ENCODE measurements at places on chromosomes 6 and 20.

GRCh38 chr6:37559050-37559449 lies 59.4 kb upstream of the CCDC167 start:
- DNase-seq, result no peak

DNA sequence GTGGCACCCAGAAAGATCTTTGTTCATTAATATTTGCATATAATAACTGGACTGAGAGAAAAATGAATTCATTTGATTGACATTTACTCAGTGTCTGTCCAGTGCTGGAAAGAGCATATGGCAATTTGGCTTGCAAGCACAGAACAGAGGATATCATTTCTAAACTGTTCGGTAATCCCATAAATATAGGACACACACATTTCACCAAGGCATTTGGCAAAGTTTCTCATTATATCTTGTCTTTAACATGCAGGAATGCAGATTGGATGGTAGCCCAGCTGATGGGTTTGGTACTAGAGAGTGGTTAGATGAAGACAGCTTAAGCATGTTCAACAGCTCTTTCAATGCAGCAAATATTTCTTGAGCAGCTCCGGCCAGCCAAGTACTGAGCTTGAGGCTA lies 259.2 kb downstream of the PRKN start:
- no peak for DNase-seq

- no peak for DNase-seq
Measured at GRCh38 chr20:42150230-42150629, 532.1 kb upstream of the CHD6 start.

DNA sequence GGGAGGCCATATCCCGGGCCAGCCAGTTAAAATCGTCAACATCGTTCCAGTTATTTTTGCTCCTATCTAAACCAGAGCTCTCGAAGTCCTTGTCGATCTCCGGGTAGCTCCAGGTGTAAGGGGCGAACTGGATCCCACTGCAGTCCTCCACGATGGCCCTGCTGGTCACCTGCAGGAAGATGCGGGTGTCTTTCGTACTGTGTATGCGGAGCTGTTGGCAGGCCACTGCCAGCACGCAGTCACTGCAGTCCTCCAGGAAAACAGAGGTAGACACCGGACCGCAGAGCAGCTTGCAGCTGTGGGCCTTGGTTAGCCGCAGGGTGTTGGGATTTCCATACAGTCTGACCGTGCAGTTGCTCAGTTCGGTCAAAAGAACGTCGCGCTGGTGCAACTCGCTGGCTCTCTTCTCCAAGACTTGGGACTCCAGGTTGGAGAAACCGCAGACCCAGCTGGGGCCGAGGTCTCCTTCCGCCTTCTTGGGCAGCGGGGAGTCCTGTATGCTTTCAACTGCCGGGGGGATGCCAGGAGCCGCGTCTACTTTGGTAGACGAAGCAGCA lies 742 bp downstream of the TBCC start:
- no peak for DNase-seq

- DNase-seq, result no peak
Measured at GRCh38 chr20:17024513-17025119, 202.2 kb upstream of the PCSK2 start.

- no peak for DNase-seq
Measured at GRCh38 chr6:168280020-168280898, 39.3 kb downstream of the DACT2 start.

GRCh38 chr6:84421031-84421430 lies 193.6 kb upstream of the CEP162 start:
- DNase-seq, result no peak

DNA sequence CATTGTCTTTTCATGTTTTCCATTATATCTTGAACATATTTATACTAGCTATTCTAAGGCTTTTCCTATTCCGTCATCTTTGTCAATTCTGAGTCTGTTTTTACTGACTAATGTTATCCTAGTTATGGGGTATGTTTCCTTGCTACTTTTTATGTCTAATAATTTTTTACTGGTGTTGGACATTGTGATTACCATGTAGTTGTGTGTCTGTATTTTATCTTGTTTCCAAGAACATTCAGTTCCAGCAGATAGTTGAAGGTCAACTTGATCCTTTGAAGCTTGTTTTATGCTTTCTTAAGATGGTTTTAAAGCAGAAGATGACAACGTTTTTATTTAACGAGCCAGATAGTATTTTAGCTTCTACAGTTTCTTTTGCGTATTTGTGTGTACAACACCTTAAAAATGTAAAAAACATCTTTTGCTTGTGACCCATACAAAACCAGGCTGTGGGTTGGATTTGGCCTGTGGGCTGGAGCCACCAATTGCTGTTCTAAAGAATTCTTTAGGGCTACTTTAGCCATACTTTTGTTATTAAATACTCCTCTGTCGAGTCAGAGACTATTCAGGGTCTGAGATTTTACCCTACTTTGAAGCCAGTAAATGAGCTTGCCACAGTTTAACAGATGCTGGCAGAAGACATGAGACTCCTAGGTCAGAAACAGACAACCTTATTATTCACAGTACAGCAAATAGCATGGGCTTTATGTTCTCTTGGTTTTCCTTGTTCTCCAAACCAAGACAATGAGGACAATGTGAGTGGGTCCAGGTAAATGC lies 38.7 kb upstream of the REV3L start:
- no peak for DNase-seq

DNA sequence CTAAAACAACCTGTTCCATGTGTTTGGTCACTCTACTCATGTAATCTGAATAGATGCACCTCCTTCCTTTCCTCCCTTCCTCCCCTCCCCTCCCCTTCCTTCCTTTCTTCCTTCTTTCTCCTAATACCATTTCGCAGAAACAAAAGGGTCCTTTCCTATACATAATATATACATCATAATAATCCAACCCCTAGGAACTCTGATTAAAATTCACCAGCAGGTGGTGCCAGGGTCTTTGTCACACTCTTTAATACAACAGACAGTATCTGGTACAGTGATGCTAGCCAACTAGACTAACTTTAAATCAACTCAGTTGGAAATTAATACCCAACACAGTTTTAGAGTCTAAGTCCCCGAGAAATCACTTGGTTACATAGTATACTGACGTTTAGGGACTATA lies 181.2 kb upstream of the SHLD1 start:
- DNase-seq, result no peak

GRCh38 chr20:32227744-32228688 lies 20.3 kb downstream of the POFUT1 start:
- no peak for DNase-seq

- DNase-seq, result no peak
Measured at GRCh38 chr20:588476-588875, 21.6 kb downstream of the TCF15 start.

GRCh38 chr20:43545837-43546578 lies 12.8 kb upstream of the SGK2 start:
- DNase-seq, result no peak

DNA sequence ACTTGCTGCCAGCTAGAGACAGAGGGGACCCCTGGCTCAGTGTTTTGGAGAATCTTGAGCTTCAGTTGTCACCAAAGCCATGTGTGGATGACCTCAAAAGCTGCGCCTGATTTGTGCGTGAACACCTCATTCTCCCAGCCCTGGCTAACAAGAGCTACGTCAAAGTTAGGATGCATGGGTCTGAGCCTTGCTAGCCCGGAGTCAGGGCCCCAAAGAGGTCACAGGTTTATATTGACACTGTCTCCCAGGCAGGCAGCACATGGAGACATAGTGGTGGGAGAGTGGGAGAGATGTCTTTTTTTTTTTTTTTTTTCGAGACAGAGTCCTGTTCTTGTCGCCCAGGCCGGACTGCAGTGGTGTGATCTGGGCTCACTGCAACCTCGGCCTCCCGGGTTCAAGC lies 36.1 kb upstream of the DUSP22 start:
- DNase-seq, result no peak

DNA sequence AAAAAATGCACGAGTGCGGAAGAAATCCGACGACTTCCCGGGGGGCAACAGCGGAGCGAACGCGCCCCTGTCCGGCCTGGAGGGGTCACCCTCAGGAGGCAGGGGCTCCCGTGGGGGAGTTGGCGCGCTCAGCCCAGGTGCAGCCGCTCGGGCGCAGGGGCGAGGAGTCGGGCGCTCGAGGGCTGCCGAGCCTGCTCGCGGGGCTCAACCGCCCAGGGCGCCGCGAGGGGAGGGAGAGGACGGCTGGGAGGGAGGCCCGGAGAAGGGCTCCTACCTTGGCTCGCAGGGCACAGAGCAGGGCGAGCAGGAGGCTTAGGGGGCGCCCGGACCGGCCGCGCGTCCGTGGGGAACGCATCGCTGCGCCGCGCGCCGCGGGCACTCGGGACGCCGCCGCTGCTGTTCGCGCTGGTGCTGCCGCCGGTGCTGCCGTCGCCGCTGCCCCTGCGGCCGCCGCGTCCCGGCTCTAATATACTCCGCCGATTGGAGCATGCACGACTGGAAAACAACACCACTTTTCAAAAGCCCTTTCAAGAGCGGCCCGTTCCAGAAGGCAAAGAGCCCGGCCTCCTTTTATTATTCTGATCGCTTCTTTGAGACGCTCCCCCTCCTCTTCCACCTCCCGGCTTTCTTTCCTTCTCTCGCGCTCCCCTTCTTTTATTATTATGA lies 490 bp downstream of the JAG1 start:
- peak; percentile 57 for DNase-seq
